ENCODE measurements at places on chromosomes 12 and 14. TPM values are rescaled to one million over a fixed set of nuclear protein-coding genes. Genes with fewer than 3 reads are reported as not detected.

- H3K27me3 ChIP-seq: peaks cover 3% of the 10 kb centered on the region
- DNase-seq: no peak
- no peaks in the 10 kb centered on the region for H3K36me3 ChIP-seq
- H3K4me3 ChIP-seq: no peak overlapping the region
- no peak overlapping the region for H3K27ac ChIP-seq
- no peaks in the 10 kb centered on the region for H3K4me1 ChIP-seq
Observed at GRCh38 chr12:69835081-69835480, 10.1 kb downstream of the MYRFL start.

DNA sequence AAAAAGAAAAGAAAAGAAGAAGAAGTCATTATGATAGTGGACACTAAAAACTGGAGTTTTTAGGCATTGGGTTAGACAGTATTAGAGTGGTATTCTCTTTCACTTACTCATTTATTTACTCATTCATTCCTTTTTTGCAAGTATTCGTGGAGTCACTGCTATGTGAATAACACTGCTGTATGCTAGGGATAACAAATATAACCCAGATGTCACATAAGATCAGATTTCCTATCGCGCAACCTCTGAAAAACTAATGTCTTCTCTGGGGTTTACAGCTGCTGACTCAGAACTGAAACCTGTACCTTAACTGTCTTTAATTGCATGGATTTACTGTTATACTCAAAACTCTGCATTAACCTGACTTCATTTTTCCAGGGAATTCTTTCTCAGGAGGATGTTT is 353.7 kb downstream of the LRIG3 start:
- H3K4me3 ChIP-seq: no peak overlapping the region
- H3K27me3 ChIP-seq: no peaks in the 10 kb centered on the region
- no peaks in the 10 kb centered on the region for H3K4me1 ChIP-seq
- H3K36me3 ChIP-seq: no peaks in the 10 kb centered on the region
- DNase-seq: no peak
- H3K27ac ChIP-seq: no peak overlapping the region

DNA sequence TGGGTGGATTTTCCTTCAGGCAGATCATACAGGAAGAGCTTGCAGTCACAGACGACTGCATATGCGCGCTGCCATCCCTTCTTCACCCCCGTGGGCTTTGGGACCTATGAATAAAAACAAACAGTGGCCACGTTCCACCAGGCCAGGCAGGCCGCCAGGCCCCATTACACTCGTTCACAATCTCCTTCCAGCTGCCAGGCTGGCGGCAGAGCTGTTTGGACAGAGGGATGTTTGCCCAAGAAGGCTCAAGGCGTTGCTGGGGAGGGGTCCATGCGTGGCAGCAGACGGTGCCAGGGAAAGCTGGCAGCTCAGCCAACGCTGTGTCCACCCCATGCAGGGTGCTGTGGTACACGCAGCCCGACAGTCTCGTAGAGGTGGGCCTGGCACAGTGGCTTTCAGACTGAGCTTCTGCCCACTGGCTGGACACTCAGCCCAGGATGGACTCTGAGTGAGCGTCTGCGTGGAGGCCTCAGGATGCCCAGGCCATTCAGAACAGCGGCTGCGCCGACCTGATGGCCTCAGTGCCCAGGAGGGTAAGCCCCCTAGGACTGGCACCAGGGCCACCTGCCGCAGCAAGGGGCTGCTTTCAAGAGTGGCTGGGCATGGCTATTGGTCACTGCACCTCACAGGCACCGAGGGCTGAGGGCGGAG is 27.5 kb downstream of the AMN start:
- H3K4me1 ChIP-seq: peaks cover 10% of the 10 kb centered on the region
- H3K27me3 ChIP-seq: peaks cover 1% of the 10 kb centered on the region
- H3K27ac ChIP-seq: peak overlapping the region; percentile 61
- no peak overlapping the region for H3K4me3 ChIP-seq
- H3K36me3 ChIP-seq: no peaks in the 10 kb centered on the region

DNA sequence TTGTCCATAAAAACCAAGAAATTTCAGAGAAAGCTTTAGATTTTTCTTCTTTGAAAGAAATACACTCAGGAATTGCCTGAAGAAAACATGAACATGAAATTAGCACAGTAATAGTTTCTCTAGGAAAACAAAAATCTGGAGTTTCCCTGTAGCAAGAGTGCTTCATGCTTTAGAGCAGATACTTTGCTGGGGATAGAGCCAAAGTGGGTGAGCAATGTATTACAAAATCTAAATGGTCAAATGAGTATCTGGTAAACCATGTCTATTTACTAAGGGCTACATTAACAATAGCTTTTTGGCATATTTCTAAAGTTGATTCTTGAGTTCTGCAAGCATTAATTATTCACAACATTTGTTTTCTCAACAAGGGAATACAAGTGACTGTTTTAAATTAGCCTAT is 26.2 kb downstream of the AVPR1A start:
- DNase-seq: no peak
- no peaks in the 10 kb centered on the region for H3K4me1 ChIP-seq
- H3K36me3 ChIP-seq: no peaks in the 10 kb centered on the region
- peaks cover 2% of the 10 kb centered on the region for H3K27me3 ChIP-seq

GRCh38 chr14:62939970-62940369 is 105.3 kb downstream of the KCNH5 start:
- no peaks in the 10 kb centered on the region for H3K4me1 ChIP-seq
- no peak for DNase-seq
- no peaks in the 10 kb centered on the region for H3K27me3 ChIP-seq
- no peaks in the 10 kb centered on the region for H3K36me3 ChIP-seq
- no peak overlapping the region for H3K27ac ChIP-seq

- H3K4me1 ChIP-seq: no peaks in the 10 kb centered on the region
- no peaks in the 10 kb centered on the region for H3K27me3 ChIP-seq
- H3K36me3 ChIP-seq: peaks cover 9% of the 10 kb centered on the region
- H3K27ac ChIP-seq: peak overlapping the region; percentile 24
Observed at GRCh38 chr14:65751510-65751909, 339.0 kb downstream of the FUT8 start.

GRCh38 chr12:76690921-76691700 is 72.8 kb upstream of the ZDHHC17 start:
- H3K27me3 ChIP-seq: no peaks in the 10 kb centered on the region
- no peak for DNase-seq
- no peaks in the 10 kb centered on the region for H3K36me3 ChIP-seq

DNA sequence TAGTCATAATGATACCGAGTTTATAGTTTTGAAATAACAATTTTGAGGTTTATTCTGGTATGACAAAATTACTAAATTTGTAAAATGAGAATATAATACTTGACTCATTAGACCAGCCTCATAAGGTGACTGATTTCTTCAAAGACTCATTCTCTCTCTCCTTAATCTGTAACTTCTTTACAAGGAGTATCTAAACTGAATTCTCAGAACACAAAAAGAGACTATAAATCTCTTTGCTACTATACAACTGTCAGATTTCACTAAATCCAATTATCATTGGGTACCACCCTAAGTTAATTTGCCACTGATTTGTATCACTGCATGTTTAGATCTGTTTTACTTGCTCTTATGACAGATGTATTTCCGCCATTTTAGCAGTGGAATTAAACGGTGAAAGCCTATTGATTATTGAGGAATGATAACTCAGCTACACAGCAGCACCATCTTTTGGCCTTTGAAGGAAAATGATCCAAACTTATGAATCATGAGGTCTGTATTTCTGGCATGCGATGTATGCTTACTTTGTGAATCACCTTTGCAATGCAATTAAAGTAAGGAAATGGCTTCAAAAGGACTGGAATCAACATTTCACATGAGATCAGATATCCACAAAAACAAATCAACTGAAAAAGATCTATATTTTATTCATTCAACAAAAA is 161.2 kb downstream of the RERGL start:
- H3K27ac ChIP-seq: no peak overlapping the region
- H3K27me3 ChIP-seq: no peaks in the 10 kb centered on the region
- no peak for DNase-seq
- no peak overlapping the region for H3K4me3 ChIP-seq
- H3K4me1 ChIP-seq: no peaks in the 10 kb centered on the region

- H3K36me3 ChIP-seq: peaks cover 3% of the 10 kb centered on the region
- no peak overlapping the region for H3K27ac ChIP-seq
- H3K27me3 ChIP-seq: no peaks in the 10 kb centered on the region
- no peak for DNase-seq
- H3K4me3 ChIP-seq: no peak overlapping the region
Observed at GRCh38 chr12:46652692-46653091, 173.1 kb downstream of the SLC38A4 start.

GRCh38 chr14:90717916-90718315 is 98.3 kb downstream of the TTC7B start:
- no peak for DNase-seq
- no peaks in the 10 kb centered on the region for H3K36me3 ChIP-seq
- H3K27me3 ChIP-seq: peaks cover 5% of the 10 kb centered on the region
- H3K4me1 ChIP-seq: no peaks in the 10 kb centered on the region

DNA sequence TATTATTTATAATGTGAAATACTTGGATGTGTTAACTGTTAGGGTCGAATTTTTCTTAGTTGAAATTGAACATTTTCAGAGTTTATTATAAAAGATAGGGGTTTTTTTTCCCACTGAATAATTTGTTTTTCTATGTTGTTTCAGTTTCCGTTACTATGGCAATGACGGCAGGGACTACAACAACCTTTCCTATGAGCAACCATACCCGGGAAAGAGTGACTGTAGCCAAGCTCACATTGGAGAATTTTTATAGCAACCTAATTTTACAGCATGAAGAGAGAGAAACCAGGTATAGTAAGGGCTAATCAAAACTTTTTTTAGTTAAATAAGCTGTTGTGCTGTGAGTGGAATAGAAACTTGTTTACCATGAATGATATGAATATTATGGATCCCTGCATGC is 35.1 kb upstream of the BMAL2 start:
- no peak overlapping the region for H3K4me3 ChIP-seq
- H3K4me1 ChIP-seq: peaks cover 7% of the 10 kb centered on the region
- H3K36me3 ChIP-seq: peaks cover 29% of the 10 kb centered on the region
- H3K27me3 ChIP-seq: no peaks in the 10 kb centered on the region
- H3K27ac ChIP-seq: peak overlapping the region; percentile 61

DNA sequence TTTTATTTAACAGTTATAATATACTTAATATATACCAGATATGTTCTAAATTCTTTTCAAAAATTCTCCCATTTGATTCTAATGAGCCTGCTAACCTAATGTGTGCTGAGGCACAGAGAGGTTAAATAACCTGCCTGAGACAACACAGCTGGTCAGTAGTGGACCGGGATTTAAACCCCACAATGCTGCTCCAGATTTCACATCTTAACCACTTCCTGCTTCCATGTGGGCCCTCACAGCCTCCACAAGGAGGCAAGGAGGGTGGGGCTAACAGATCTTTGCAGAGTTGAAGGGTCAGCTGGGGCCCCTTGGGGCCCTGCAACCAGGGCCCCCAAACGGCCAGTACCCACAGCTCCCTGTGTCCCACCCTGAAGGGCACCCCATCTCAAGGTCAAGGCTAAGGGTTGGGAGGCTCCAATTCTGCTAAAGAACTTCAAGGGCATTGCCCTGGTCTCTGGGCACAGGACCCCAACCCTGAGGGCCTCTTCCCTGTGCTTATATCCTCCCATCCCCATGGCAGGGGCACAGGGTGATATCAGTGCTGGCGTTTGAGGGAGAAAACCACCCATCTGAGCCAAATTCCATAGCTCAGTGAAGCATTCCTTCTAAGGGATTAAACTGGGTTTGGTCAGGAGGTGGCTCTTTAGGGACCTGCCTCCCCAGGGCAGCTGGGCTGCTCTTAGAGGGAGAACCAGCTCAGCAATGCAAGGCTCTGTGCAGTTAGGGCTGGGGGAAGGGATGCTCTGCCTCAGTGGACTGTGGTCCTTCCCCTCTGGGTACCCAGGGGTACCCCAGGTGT is 2.2 kb downstream of the KRT80 start:
- H3K36me3 ChIP-seq: no peaks in the 10 kb centered on the region
- H3K4me3 ChIP-seq: no peak overlapping the region
- H3K27ac ChIP-seq: no peak overlapping the region
- no peak for DNase-seq
- peaks cover 13% of the 10 kb centered on the region for H3K27me3 ChIP-seq

DNA sequence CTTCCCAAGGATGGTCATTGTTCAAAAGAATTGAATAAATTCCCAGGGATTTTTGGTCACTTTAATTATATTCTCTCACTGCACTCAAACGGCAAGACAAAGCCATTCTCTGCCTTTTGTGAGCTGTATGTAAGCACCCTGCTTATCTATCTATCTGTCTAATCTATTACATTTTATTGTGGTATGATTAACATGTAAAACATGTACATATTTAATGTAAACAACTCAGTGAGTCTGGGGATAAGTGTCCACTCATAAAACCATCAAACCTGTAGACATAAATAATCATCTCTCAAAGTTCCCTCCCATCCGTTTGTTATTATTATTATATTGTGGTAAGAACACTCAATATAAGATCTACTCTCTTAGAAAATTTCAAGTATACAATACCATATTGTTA is 167.1 kb downstream of the CAND1 start:
- no peak overlapping the region for H3K4me3 ChIP-seq
- H3K36me3 ChIP-seq: peaks cover 2% of the 10 kb centered on the region
- no peak overlapping the region for H3K27ac ChIP-seq
- peaks cover 12% of the 10 kb centered on the region for H3K4me1 ChIP-seq

- peak overlapping the region; percentile 64 for H3K27ac ChIP-seq
- H3K4me3 ChIP-seq: no peak overlapping the region
- H3K27me3 ChIP-seq: peaks cover 21% of the 10 kb centered on the region
Observed at GRCh38 chr12:1553536-1553935, 40.8 kb downstream of the FBXL14 start.

GRCh38 chr12:52338241-52338960 is 17.2 kb upstream of the KRT83 start:
- no peaks in the 10 kb centered on the region for H3K4me1 ChIP-seq
- peaks cover 5% of the 10 kb centered on the region for H3K27me3 ChIP-seq
- no peak for DNase-seq
- H3K27ac ChIP-seq: no peak overlapping the region
- H3K4me3 ChIP-seq: no peak overlapping the region

GRCh38 chr12:60266381-60266852 is 670.6 kb downstream of the SLC16A7 start:
- H3K36me3 ChIP-seq: no peaks in the 10 kb centered on the region
- no peaks in the 10 kb centered on the region for H3K27me3 ChIP-seq
- H3K4me1 ChIP-seq: no peaks in the 10 kb centered on the region
- DNase-seq: no peak

DNA sequence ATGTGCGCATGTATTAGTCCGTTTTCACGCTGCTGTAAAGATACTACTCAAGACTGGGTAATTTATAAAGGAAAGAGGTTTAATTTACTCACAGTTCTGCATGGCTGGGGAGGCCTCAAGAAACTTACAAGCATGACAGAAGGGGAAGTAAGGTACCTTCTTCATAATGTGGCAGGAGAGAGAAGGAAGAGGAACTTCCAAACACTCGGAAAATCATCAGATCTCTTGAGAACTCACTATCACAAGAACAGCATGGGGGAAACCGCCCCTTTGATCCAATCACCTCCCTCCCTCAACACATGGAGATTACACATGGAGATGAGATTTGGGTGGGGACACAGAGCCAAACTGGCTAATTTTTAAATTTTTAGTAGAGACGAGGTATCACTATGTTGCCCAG is 41.8 kb upstream of the SNX6 start:
- no peaks in the 10 kb centered on the region for H3K4me1 ChIP-seq
- peaks cover 3% of the 10 kb centered on the region for H3K27me3 ChIP-seq
- DNase-seq: no peak

- peaks cover 2% of the 10 kb centered on the region for H3K36me3 ChIP-seq
- no peak for DNase-seq
- H3K27me3 ChIP-seq: no peaks in the 10 kb centered on the region
- H3K4me1 ChIP-seq: peaks cover 60% of the 10 kb centered on the region
Observed at GRCh38 chr12:14981049-14981448, 8.2 kb downstream of the PDE6H start.

The ACRBP gene
- 0.83 TPM for total RNA-seq

The ADSS1 gene
- 1.2 TPM for total RNA-seq

The TAPBPL gene
- 34.1 TPM for total RNA-seq

The KRT77 gene
- total RNA-seq: not detected

The EIF2S3B gene
- 0.20 TPM for total RNA-seq

The MEG3 gene
- not detected for total RNA-seq

The MMP19 gene
- not detected for total RNA-seq

The OTX2 gene
- not detected for total RNA-seq

The C12orf50 gene
- 0.07 TPM for total RNA-seq
